ENCODE measurements at places on chromosomes 16 and 17.

DNA sequence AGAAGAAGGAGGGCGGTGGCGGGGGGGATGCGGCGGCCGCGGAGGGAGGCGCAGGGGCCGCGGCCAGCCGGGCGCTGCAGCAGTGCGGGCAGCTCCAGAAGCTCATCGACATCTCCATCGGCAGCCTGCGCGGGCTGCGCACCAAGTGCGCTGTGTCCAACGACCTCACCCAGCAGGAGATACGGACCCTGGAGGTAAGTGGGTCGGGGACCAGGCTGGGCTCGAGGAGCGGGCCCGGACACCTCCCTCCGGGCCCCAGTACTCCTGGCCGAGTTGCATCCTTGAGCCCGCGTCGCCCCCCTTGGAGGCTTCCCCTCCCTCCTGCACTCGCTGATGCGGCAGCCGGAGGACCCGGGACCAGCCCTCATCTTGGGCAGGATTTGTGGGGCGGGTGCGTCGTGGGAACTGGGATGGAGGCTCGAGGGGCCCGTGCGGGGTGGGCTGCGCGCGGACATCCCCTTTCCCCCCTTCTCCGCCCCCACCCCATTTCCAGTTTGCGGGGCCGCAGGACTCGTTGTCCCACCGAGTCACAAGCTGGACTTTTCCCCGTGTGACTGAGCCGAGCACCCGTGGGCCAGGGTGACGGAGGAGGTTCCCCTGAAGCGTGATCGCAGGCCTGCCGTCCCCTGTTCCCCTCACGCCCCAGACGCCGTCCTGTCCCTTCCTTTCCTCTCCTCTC lies 572 bp downstream of the KSR1 start:
- no peak for DNase-seq

DNA sequence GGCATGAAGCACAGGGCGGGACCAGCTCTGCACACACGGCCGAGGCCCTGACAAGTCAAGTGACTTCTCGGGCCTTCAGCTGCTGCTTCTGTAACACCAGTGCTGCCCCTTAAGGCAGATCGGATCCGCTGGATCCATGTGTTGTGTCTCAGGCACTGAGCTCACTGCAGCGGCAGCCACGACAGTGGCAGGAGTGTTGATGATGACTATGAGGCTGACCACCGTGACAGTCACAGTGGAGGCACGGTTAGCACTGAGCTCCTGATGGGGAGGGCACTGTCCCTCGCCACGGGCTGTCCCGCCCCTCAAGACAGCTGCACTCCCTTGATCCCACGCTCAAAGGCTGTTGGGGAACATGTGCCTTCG lies 29.4 kb downstream of the PEMT start:
- no peak for DNase-seq

- DNase-seq: no peak
These were observed 7.2 kb upstream of the G6PC1 start for GRCh38 chr17:42893359-42893758.

DNA sequence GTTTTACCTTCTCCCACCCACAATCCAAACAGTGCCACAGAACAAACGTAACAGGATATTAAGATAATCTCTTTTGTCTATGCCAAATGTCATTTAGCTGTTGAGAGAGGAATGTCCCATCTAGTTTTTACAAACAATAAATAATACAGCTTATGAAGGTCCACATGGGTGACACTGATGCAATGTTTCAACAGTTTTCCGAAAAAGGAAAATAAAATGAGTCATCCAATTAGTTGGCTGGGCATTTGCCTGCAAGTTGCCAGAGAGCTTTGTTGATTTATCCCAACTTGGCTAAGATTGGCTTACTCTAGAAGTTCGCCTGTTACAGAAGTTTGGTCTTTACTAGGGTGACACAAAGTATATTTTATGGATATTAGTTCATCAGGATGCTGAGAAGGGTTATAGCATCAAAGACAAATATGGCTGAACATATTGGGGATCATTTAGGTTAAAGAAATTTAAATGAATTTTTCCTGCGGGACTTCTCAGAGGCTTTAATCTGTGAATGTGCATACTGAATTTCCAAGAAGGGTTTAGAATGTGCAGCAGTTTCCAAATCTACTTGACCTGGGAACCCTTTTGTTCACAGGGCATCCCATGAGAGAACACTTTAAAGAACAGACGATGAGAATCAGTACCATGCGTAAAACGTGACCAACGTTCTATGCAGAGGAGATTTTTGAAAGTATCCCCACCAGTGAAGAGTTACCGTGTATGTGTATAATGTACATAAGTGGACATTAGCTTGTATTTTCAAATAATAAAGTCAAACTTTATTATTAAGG lies 73.1 kb downstream of the CDH13 start:
- no peak for DNase-seq

DNA sequence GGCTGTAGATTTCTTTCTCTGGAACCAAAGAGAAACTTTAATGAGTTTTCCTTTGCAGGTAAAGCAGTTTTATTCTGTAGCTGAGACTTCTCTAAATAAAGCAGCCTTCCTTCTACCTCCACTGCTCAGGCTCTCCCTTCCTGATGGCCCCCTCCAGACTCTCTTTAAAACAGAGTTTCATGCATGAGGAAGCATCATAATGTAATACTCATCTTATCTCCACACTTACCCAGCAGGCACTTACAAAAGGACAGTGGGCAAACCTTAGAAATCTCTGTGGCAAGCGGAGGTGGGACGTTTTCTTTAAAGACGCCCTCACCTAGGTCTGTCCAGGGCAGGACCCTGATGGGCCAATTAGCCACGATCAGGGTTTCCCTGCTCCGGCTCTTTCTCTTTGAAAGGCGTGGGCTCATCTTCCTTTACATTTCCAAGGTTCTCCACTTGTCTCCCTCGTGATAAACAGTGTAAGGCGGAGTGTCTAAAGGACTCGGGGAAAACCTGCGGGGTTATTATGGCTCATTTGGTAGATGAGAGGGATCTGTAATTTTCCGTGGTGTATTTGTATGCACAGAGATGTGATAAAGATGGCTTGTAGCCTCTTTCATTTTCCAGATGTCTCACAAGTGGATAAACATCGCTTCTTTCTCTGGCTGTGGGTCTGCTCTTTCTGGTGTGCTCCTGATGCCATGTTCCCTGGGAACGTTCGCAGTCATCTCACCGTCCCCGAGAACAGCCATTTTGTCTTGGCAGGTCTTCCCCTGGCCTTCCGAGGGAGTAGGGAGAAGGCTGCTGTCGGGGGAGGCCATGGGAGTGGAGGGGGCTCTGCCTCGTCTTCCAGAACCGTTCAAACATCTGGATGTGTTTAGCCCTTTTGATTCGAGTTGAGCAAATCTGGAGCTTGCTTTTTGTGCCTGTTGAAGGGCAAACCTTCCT lies 239.0 kb downstream of the CCDC182 start:
- no peak for DNase-seq

GRCh38 chr16:63069047-63069446 lies 1032.8 kb upstream of the CDH8 start:
- no peak for DNase-seq

DNA sequence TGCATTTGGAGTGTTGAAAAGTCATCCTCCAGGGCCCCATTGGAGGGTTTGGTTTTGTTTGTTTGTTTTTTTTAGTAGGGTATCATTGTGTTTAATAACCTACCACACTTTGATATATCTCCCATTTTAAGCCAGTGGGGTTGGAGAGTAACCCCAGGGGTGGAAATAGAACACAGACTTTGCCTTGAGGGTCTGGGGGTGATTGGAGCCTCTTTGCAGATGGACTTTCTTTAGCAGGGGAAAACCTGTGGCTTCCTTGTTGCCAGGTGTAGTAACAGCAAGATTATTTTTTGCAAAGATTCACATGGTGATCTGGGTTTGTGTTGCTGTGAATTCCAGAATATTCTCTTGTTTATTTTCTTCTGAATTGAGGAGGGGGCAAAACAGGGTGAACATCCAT lies 1.5 kb downstream of the ABCC1 start:
- DNase-seq: no peak

DNA sequence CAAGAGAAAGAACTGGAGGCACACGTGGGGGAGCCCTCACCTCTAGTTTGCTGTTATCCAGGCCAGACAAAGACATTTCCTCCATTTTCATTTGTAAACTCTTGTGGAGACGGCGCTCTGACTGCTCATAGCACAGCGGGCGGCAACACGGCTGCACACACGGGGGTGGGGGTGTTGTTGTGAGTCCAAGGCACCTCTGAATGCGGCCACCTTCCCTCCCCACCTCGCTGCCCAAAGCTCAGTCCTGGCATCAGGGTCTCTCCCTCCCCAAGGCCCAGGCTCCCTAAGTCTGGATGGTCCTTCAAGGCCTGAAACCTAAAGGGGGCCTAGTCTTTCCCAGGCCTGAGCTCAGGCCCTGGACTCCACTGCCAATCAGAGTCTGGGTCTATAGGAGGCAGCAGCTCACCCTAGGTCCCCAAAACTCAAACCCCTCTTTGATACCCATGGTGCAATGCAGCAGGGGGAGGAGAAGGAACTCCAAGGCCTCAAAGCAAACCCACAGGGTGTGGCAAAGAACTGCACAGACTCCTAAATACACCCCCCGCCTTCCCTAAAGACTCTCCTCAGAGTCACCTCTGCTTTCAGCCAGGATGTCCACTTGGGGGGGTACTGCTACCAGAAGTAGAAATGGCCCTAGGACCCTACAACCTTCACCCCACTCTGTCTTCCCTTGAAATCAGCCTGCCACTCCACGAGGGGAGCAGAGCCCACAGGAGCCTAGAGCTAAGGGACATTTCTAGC lies 1.5 kb downstream of the ATXN7L3 start:
- no peak for DNase-seq

GRCh38 chr17:71446645-71447437 lies 674.0 kb upstream of the SOX9 start:
- no peak for DNase-seq

DNA sequence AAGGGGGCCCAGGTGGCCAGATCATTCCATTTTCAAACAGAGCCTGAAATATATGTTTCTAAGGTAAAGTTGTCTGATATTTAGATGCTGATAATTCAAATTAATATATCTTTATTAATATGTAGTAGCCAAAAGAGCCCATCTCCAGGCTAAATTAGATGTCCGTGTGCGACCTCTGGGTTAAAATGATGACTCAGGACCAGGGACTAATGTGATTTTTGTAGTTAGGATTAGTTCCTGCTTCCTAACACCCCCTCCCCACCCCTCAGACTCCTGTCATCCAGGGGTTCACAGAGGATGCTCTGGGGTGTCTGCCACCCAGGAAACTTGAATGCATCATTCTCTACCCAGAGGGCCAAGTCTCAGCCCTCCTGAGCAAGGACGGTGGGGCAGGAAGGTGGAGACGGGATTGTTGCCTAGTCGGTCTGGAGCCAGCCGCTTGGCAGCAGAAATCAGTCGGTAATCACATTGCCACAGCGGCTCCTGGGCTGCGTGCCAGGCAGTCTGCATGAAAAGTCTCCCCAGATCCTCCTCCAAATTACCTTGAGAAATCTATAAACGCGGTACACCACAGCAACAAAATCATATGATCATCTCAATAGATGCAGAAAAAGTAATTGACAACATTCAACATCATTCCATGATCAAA lies 29.8 kb downstream of the CNGB1 start:
- no peak for DNase-seq

GRCh38 chr17:82489117-82489516 lies 30.4 kb upstream of the FOXK2 start:
- no peak for DNase-seq

DNA sequence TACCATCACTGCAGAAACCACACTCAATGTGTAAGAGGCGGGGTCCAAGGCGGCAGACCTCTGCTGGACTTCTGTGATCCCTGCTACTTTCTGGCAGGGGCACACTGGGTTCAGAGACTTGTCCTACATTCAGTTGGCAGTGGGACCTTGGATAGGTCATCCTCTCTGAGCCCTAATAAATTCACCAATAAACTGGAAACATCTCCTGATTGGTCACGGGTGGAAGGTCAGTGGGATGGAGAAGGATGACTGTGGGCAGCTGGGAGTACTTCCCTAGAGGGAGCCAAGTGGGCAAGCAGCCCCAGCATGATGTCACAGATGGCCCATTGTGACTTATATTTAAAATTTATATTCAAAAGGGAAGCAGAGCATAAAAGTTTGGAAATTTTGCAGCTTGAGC lies 49.7 kb downstream of the RNF112 start:
- DNase-seq: no peak

DNA sequence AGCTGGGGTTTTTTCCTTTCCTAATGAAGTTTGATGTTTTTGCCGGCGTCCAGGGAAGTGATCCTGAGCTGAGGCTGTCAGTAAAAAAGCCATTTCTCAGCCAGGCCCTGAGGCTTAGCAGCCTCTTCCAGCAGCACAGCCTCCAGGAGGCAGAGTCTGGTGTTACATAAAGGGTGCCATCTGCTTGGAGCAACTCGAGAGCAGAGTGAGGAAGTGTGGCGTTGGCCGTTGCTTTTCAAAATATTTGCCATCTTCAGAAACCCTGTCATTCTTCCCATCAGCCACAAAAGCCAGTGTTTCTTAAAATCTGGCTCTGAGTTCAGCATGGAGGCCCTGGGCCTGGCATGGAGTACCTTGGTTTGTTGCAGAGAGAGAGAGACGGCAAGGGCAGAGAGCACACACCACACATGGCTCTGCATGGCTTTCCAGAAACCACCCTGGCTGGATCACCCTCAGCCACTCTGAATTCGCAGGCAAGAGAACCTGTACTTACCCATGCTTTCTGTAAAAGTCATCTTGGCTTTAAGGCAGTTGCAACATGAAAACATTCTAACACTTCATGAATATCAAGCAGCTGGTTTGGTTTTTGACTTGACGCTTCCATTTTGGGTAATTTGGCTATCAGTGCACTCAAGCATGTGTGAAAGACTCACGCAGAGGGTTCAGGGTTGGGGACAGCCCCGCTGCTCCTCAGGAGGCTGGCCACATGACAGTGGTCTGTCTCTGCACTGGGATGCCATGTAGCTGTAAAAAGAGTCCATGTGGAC lies 21.0 kb downstream of the PMM2 start:
- no peak for DNase-seq

DNA sequence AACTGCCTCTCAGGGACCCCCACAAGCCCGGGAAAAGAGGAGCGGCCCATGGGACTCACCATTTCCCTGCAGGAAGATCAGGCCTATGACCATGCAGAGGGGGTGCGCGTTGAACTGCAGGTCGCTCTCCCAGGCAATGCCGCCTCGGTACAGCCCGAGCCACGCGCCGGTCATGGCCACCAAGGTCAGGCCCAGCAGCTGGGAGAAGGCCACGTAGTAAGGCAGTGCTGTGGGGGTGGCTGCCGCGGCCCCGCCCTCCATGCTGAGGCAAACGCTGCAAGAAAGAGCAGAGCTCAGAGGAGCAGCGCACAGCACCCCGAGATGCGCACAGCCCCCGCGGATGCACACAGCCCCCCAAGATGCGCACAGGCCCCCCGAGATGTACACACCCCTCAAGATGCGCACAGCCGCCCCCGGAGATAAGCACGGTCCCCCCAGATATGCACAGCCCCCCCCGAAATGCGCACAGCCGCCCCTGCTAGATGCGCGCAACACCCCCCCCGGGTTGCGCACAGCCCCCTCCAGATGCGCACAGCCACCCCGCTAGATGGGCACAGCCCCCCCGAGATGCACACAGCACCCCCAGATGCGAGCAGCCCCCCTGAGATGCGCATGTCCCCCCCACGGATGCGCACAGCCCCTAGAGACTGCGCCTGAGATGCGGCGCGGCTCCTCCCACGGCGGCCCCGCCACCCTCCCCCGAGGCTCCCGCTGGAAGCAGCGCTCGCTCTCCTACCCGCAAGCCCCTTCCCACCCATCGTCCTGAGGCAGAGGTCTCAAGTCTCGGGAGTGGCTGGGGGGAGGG lies 8.6 kb downstream of the CYB561 start:
- DNase-seq: no peak

GRCh38 chr17:34465789-34466188 lies 102.8 kb upstream of the CCL1 start:
- DNase-seq: no peak

GRCh38 chr16:85027958-85028684 lies 526 bp downstream of the KIAA0513 start:
- DNase-seq: no peak

GRCh38 chr17:28723159-28723835 lies 2.7 kb downstream of the TLCD1 start:
- no peak for DNase-seq
